ENCODE measurements at places on chromosomes 16 and 17.

DNA sequence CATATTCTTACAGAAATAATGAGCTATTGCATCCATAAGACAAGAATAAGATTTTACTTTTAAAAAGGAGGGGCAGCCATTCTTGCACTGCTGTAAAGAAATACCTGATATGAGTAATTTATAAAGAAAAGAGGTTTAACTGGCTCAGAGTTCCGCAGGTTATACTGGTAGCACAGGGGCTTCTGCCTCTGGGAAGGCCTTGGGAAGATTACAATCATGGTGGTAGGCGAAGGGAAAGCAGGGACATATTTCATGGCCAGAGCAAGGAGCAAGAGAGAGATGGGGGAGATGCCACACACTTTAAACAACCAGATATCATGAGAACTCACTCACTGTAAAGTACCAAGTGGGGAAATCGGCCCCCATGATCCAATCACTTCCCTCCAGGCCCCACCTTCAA, 20.9 kb upstream of the CSNK2A2 start:
- no peak for DNase-seq

DNA sequence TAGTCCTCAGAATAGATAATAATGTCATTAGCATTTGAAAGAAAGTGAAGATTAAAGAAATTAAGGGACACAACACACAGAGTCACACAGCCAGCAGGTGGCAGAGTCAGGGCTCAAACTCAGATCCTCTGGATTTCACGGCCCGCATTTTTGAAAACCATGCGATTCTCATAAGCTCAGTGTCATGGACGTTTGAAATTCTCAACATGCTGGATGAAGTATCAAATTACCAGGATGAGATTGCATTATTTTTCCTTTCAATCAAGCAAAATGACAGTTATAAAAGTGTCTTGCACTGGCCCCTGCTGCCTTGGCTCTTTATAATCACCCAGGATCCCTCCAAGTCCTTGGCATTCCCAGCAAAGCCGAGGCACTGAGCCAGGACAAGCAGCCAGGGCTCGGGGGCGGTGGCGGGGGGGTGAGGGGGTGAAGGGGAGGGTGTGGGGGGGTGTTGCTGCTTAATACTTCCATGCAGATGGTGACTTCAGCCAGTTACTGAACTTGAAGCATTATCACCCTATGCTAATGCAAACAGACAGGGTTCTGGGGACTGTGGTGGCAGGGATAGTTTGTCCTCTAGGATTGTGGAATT, 6.6 kb upstream of the BMERB1 start:
- DNase-seq, result peak; percentile 58

GRCh38 chr17:9213303-9213640, 192.0 kb downstream of the NTN1 start:
- DNase-seq, result no peak

DNA sequence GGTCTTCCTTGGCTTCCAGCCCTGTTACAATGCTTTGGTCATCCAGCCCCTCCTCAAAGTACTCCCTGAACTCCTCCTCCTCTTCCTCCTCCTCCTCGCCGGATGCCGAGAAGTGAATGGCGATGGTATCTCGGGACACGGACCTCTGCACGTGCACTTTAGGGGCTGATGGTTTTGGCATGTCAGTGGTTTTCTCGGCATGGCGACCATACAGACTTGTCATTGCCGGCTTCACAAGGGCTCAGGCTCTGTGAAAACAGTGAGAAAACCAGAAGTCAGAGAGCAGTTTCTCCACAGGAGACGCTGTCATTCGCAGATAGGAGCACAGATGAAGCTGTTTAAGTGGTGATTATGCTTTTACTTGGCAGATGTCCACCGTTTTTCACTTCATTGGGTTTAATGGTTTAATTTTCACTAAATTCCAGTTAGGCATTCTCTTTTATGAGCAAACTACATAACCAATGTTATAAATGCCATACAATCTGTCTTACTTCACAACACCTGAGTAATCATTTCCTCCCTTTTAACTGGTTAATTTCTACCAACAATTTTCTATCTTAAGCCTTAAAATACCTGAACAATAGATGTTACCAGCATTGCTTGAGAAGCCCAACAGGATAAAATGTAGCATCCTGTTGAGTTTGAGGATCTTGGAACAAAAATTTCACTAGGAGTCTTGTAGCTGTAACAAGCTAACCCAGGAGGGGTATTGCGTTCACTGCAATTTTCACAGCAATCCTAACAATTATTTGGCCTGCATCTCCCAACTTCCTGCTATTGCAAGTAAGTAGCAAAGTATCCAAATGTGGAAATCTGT, 48.9 kb downstream of the TEX2 start:
- no peak for DNase-seq

GRCh38 chr16:1470481-1471251, 4.2 kb downstream of the CLCN7 start:
- DNase-seq, result peak; percentile 3

Data from CD4-positive, alpha-beta T cell treated with Interleukin-21 for 1 hour (primary cell).